ENCODE measurements at places on chromosomes 5 and 9.

DNA sequence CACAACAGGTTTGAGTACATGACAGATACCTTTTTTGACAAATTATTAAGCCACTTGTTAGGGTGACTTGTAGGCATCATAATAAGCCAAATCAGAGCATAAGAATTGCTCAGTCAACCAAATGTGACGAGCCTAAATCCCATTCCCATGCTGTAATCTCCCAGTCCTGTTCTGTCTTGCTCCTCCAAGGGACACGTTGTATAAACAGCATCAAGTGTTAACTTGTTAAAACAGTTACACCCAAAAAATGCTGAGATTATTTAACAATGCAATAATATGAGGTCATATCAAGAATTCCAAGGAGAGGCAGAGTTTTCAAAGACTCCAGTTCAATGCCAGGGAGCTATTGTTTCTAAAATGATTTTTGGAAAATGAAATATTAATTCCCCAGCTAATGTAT is 76.2 kb downstream of the SH3TC2 start:
- no peak for DNase-seq

DNA sequence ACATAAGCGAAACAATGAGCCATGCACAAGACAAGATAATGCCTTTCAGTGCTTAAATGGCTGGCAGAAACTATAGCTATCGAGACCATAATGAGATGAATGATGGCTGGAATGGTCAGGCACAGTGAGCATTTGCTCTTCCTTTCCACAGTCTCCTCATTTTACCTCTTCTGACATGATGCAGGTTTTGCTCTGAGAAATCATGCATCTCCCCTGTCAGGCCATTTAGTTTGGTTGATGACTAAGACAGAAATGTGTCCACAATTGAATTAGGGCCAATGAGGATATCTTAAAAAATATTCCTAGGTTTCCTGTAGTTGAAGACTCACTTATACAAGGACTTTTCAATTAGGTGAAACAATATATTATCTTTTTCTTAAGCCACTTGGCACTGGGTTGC is 475.1 kb downstream of the TMEM232 start:
- DNase-seq, result no peak

DNA sequence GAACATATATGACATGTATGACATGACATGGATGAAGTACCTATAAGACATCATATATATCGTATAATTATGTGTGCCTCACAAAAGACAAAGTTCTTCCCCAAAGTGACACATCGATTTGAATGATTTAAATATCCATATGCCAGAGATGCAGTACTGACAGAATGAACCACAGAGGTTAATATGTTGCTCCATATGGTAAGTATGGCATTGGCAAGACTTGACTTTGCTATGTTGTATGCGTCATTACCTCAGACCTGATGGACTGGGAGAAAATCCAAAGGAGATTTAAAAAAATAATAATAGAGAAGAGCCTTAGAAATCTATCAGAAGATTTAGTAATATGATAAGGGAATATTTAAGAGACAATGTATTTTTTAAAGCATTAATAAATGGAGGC is 263.2 kb downstream of the PJA2 start:
- no peak for DNase-seq

- DNase-seq, result no peak
These were observed 162.6 kb downstream of the SMC2 start for GRCh38 chr9:104256696-104257062.

- no peak for DNase-seq
These were observed 7.8 kb upstream of the LCN1 start for GRCh38 chr9:135513351-135513846.

DNA sequence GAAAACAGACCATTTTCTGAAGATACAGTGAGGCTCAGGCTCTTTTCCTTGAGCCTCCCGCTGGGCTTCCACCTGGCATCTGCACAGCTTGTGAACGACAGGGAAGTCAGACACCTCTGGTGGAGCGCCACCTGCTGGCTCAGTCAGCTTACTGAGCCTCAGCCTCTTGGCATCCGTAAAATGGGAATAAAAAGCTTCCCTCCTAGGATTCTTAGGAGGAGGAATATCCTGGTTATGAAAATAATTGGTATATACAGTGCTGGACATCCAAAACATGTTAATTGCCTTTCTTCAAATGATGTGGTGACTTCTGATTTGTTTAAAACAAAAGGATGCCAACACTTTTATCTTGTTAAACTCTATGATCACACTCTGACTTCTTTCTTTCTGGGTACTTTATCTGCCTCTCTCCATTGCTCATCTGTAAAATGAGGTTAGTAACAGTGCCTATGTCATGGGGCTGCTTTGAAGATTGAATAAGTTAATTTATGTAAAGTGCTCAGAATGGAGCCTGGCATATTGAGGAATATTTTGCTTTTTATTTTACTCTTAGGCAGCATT is 67.5 kb downstream of the MAMDC2 start:
- peak; percentile 40 for DNase-seq

GRCh38 chr5:3269395-3270169 is 326.1 kb upstream of the IRX1 start:
- no peak for DNase-seq

DNA sequence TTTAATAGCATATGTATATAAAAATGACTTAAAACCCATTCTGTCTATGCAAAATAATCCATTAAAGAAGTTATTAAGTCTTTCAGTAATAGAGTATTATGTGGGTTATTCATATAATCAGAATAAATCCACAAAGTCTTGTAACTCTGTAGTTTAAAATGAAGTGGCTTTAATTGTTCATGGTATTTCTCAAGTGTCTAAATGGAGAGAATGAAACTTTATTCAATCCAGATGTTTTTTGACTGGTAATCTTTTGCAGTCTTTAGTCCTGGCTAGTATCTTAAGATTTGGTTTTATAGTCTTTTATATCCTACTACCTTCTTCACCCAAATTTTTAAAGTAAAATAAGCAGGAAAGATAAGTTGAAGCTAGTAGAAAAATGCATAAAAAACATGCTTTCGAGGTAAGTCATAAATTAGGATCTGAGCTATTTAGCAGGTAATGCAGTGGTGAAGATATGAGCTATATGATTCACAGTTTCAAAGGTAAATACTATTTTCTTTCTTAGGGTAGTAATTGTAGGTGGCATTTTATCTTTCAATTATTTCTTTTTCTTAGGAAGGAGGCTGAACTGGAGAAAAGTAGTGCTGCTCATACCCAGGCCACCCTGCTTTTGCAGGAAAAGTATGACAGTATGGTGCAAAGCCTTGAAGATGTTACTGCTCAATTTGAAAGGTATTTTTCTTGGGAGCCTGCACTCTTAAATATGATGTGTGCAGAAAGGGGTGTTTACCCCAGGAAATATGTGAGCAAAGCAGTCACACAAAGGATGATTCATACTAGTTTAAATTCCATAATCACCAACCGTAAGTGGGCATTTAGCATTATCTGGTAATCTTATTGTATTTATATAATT is 17.9 kb downstream of the HMMR start:
- no peak for DNase-seq

DNA sequence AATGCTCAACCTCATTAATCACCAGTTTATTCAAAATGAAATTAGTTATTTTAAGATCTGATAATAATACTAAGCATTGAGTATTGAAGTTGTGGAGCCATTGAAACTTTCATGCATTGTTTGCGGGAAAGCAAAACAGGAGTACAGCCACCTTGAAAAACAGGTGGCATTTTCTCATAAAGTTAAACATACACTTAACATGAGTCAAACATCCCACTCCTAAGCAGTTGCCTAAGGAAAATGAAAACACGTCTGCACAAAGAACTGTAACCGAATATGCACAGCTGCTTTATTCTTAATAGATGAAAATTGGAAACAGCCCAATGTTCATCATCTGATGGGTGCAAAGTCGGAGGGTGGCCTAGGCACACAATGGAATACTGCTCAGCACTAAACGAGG is 177.3 kb downstream of the IRX2 start:
- no peak for DNase-seq

DNA sequence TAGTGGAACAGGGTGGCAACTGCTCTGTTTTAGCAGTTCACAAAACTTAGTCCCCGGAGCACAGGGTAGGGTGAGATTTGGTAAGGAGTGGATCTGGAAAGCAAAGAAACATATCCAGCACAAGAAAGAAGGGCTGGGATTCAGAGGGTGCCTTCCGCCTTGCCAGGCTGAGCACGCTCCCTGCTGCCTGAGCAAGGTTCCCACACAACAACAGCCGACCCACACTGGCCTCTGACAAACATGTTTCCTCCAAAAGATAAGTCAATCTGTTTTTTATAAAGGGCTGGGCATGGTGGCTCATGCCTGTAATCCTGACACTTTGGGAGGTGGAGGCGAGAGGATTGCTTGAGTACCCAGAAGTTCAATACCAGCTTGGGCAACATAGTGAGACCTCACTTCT is 45.8 kb downstream of the RAB3C start:
- DNase-seq, result no peak

DNA sequence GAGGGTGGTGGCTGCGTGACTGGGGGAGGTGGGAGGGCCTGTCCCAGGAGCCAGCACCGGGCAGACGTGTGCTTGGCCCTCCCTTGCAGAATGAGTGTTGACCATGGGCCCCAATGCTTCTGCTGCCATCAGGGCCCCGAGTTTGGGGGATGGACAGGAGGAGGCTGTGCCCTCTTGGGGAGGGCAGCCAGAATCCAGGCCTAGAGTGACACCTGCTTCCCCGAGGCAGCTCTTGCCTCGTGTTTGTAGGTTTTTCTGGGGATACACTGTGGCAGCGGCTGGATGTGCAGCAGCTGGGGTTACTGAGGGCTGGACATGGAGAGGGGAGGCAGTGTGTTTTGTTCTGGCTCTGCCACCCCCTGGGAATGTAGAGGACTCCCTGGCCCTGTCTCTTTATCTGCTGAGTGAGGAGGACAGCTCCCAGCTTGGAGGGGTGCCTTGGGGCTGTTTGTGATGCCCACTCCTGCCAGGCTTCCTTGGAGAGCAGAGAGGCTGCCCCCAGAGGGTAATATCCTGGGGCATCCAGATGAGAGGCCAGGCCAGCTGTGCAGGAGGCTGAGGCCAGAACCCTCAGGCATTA is 22.7 kb downstream of the WNK2 start:
- DNase-seq, result no peak

DNA sequence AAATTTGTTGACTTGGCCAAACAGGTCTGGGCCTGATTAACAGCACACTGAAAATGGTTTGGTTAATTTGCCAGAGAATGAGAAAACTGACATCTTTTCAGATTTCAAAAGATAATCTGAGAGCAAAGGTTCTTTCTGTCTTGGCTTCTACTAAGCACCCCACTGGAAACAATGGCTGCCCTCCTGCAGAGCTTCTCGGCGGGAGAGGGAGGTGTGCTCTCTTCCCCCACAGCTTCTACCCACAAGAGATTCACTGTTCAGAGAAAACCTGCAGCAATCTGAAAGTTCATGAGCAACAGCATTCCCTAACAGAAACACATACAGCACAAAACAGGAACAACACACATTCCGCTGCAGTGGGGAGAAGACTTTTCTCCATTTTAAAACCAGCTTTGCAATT is 3.0 kb downstream of the DNAH5 start:
- DNase-seq, result no peak

- DNase-seq, result no peak
These were observed 57.8 kb downstream of the PHAX start for GRCh38 chr5:126658561-126658960.

DNA sequence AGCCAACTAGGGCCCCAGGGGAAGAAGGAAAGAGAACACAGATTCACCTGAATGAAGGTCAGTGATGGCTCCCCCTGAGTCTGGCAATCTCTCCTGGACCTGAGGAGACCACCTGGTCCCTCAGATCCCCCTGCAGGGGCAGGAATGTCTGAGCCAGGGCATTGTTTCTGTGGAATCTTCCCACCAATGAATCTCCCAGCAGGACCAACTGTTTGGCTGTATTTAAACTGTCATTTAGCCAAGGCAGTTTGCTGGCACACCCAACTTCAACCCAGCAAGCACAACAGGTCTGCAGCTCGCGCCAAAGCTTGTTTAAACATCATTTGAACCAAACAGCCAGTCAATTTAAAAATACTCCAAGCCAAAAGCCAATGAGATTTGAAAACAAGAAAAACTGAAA is 92.6 kb downstream of the SH3TC2 start:
- no peak for DNase-seq

DNA sequence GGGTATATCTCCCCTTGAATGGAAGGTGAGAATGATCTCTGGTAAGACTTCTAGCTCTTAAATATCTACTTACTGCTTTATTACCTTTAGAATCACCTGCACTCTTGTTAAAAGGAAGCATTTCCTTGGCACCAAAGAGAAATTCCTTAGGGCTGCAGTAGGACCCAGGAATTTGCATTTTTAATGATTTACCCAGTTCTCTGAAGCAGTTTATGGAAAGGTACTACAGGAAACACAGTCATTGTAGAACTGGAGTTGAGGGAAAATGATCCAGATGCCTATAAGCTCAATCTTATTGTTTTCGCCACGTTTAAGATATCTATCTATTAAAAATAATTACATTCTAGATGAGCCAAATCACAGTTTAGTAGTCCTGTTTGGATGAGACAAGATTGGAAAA is 9.5 kb upstream of the C9 start:
- DNase-seq, result no peak

DNA sequence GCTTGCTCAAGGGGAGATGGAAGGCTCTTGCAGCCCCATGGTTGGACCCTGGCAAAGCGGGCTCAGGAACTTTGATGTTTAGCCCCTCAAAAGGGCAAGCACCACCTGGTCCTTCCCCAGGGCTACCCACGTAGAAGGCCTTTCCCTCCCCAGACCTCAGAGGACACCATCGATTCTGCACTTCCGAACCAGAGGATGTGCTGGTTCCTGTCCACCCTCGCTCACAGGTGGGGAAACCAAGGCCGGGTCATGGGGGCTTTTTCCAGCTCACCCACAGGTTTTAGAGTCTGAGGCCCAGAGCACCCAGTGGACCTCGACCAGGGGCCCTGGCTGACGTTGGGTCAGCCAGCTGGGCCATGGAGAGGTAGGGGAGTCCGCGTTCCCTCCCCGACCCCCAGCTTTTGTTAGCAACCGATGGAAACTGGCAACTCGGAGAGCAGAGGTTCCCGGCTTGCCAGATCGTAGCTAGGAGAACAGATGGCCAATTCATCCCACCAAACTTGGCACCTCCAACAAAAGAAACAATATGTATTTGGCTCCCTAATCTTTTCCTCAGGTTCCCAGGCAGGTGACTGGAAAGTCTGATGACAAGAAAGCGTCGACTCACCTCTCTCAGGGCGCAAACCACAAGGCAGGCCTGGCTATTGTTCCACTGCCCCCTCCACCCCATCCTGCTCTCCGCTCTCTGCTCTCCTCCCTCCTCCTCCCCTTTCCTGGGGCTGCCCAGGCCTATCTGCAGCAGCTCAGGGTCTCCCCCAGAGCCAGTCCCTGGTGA is 167.6 kb upstream of the SMIM23 start:
- DNase-seq, result no peak
